ENCODE measurements at places on chromosomes 11 and 22.

GRCh38 chr11:114243461-114244372 lies 52.5 kb upstream of the NNMT start:
- DNase-seq: no peak

GRCh38 chr11:85721191-85721590 lies 35.2 kb upstream of the CCDC89 start:
- no peak for DNase-seq

DNA sequence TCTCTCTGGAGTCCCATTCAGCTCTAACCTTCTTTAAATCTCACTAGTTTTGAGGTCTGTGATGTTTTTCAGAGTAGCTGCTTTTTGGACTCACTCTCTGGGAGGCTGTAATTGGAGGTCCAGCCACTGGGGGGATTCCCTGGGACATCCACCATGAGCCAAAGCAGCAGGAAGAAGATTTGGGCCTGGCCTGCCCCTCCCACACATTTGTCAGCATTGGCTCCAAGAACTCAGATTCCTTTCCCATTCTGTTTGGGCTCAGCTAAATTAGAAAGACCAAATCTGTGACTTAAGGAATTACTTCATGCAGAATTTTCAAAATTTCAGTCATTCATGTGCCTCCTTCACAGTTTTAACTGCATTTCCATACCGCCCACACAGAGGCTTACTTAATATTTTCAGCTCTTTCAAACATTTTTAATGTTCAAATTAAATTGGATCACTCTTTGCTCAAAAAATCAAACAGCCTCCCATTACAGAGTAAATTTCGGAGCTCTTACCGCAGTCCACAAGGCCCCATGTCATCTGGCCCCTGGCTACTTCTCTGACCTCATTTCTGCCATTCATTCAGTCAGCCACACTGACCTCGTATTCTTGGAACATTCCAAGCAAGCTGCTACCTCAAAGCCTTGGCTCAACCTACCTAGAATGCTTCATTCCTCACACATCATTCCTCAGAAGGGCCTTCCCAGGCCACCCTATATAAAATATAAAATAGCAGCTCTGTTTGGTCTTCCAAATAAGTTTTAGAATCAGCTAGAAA lies 54.5 kb upstream of the RRAS2 start:
- no peak for DNase-seq

DNA sequence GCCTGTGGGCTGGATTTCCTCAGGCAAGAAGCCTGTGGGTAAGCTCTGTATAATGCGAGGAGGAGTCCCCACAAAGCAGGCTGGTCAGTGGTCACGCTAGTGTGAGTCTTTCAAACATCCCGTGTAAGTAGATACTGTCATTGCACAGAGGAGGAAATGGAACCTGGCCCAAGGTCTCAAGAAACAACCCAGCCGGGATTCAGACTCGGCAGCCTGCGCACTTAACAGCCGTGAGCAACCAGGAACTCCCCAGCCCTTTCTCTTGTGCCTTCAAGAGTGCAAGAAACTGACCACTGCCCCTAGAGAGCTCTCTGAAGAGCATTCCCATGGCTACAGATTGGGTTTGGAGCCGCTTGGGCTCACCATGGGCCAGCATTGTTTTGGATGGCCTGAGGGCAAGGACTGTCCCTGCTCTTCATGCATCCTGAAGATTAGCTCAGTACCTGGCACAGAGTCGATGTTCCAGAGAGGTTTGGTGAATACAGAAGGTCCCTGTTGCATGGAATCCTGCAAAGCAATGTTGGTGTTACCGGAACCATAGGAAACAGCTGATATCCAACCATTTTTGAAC lies 6.0 kb downstream of the MPST start:
- DNase-seq: no peak

DNA sequence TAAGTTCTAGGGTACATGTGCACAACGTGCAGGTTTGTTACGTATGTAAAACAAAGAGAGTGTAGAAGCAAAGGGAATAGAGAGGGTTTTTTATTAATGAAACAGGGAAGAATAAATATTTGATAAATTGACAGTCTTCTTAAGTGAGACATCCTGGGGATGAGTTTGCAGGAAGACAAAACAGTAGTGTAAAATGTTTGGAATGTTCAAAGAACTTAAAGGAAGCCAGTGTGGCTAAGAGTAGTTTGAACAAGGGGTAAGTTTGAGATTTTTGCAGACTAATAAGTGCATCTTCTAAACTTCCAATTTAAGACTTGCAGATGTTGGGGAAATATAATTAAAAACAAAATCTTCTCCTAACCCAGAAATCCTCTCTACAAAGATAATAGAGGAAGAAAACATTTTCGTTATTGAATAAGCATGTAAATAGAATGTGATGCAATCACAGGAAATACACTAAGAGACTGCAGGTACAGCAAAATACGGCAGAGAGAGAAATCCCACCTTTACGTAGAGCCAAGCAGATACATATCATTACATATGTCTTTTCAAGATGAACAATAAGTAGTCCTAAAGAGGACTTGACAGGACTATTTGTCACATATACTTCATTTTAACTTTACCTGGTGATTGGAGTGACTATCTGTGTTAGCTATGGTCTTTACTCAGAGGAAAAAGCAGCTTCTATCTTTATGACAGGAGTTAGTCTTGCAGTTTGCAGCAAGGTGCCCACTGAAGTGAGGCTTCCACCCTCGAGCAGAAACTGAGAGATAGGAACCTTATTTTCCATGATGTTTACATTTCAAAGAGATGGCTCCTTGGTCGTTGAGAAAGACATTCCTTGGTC lies 402.1 kb downstream of the CNTN5 start:
- no peak for DNase-seq

- DNase-seq: no peak
Observed at GRCh38 chr11:43278193-43278956, 33.4 kb upstream of the API5 start.

DNA sequence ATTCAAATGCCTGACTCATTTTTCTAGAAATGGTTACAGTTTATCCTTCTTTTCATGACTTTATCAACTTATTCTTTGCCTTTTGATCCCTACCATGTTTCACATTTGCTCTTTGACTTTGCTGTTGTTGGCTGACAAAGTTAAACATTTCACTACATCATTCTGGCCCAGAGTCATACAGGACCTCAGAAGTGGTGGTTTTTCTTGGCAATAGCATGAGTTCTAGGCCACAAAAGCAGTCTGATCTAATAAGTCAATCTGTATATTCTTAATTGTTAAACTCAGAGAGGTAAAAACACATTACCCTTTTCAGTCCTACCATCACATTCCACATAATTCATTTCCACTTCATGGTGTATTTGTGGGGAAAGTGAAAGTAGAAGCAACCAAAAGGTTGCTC lies 763.2 kb upstream of the TENM4 start:
- no peak for DNase-seq

DNA sequence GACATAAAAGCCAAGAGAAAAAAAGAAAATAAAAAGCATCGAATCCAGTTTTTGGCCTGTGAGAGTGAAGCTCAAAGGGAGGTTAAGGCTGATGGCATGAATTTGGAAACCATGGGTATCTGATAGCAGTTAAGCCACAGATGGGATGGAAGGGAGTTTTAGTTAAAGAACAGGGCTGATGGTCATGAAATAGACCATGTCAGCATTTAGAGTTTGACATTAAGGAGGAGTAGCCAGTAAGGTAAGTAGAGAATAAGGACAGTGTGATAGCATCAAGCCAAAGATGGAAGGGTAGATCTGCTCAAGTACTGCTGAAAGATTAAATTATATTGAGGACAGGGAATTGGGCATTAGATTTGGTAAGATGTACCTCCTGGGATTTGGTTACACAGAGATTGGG lies 826.5 kb downstream of the NTM start:
- DNase-seq: no peak

- DNase-seq: no peak
Observed at GRCh38 chr22:32127904-32128303, 31.2 kb downstream of the C22orf42 start.

DNA sequence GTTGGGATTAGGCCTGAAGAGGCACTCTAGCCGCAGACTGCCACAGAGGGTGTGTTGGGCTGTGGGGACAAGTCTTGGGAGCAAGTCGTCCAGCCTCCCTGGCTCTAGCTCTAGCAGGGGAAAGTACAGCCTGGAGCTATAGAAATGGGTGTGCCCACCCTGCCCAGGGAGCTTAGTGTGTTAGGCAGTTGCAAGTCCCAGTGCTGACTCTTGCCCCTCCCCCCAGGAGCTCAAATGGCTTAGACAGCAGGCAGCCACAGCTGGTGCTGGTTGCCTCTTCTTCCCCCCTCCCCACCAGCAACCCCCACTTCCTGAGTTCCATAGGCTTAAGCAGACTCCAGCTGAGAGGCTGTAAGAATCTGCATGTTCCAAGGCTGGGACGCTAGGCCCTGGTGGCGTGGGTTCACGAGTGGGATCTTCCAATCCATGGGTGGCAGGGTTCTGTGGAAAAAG lies 61.2 kb downstream of the GUCY1A2 start:
- no peak for DNase-seq

DNA sequence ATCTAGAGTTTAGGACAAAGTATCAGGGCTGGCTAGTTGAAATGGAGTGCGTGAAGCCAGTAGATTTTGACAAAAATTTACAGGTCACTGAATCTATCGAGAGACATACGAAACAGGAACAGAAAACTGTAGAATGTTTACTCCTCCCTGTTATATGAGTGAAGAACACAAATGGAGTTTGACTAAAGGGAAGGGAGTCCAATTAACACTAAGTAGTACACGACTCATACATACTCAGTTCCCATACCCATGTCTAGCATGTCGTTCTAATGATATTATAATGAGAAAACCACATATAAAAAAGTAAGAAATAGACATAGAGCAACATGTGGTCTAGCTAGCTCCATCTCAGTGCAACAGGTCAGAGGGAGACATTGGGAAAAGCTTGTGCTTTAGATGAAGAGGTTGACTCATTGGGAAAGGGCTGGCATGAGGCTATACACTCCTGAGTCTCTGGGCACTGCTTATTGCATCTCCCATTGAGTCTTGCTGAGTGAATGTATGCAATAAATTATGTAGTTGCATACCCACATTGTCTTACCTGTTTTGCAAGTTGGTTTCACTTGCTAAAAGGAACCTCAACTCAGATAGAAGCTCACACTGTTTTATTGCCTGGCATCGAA lies 43.5 kb downstream of the CD44 start:
- no peak for DNase-seq

DNA sequence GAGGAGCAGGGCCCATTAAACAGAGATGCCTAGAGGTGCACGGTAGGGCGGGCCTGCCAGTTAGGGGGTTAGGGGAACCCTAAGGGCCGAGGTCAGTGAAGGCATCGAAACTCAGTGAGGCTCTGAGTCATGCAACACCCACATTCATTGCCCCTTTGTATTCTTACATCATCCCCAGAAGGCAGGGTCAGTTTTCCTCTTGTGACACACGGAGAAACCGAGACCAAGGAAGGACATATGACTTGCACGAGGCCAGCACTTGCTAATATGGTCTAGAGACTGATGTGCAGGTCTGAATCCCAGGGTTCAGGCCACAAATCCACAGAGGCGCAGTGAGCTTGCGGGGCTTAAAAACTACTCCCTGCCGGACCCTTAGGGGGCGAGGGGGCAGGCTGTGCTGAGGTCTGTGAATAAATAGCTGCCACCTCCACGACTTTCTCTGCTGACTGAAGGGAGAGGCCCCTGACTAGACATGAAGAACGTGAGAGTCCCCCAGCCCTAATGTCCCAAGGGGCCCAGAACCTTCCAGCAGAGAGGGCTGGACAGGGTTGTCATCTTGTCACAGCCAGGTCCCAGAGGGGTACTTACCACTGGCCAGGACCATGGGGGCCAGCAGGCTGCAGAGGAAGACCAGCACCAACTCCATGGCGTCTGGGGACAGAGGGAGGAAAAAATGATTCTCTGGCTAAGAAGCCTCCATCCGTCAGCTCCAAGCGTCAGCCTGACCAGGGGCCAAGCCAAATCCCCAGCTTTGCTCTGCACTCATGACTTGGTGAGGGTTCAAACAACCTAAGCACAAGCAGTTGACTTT lies 17.8 kb upstream of the FXYD2 start:
- peak; percentile 47 for DNase-seq

GRCh38 chr22:19717181-19717580 lies 2.9 kb downstream of the SEPTIN5 start:
- DNase-seq: no peak

DNA sequence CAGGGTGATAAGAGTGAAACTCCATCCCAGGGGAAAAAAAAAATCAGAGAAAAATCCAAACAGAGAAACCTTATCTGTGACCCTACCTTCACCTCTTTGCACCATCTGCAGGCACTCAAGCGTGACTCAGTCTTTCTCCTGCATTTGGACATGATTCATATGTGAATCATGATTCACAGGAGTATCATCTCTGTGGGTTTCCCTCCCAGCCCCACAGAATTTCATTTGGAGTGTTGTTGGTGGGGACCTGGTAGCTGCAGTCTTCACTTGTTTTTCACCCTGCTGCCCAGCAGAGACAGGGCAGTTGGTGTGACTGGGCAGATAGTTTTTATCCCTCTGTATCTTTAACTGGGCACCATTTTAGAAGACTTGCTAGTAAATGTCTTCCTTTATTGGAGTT lies 75.7 kb downstream of the DEPDC5 start:
- DNase-seq: peak; percentile 73

DNA sequence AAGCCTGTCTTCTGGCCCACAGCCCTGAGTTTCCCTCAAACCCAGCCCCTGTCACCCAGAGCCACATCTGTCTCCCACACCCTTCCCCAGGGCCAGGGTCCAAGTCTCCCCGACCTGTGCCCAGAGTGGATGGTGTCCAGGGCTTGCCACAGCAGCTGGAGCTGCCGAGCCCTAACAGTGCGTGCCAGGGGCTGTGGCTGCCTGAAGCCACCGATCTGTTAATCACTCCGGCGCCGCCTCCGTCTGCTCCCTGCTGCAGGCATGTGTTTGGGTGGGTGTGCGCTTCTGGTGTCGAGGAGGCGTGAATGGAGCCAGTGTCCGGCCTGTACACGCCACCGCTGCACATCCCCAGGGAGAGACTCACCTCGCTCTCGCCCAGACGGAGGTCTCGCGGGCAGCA lies 26.1 kb downstream of the SHISAL1 start:
- DNase-seq: no peak

- no peak for DNase-seq
Observed at GRCh38 chr22:49788504-49788903, 39.2 kb downstream of the BRD1 start.

DNA sequence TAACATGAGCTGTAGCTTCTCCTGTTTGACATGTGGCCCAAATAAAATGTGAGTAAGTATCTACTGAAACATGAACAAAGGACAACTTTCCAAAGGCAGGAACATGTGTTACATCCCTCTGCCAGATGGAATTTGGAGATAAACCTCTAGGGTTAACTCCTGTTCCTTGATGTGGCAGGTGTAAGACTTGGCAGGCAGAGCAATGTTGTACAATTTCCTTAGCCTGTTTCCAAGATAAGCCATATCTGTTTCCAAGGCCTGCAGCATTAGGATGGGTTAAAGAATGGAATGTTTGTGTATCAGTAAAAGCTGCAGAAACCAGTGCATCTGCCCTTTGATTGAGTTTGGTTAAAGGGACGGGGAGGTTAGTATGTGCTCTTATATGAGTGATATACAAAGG lies 8.8 kb upstream of the DNAJB13 start:
- no peak for DNase-seq

DNA sequence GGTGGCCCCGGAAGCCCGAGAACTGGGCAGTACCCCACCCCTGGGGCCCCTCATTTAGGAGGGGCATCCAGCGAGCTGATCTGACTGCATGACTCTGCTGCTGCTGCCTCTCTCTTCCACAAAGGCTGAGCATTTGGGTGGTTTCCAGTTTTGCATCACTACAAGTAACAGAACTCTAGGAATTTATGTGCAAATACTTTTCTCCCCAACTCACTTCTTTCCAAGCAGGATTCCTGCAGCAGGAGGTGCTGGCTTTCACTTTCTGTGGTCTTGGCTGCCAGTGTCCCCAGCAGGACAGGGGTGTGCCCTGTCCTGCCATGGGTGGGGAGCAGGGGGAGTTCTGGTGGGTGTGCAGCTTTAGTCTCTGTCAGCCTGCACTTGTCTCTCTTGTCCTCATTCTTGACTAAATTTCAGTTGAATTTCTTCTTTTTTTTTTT lies 21.2 kb downstream of the UPB1 start:
- DNase-seq: no peak
